Effector CD8-positive, alpha-beta T cell (primary cell): ENCODE measurements at places on chromosomes 2 and 18.

GRCh38 chr2:5370158-5370557 lies 322.0 kb upstream of the SOX11 start:
- DNase-seq: no peak

- no peak for DNase-seq
These were observed 218.1 kb upstream of the SIX2 start for GRCh38 chr2:45227347-45227746.

GRCh38 chr2:238667639-238668038 lies 180.2 kb upstream of the TWIST2 start:
- DNase-seq: no peak

DNA sequence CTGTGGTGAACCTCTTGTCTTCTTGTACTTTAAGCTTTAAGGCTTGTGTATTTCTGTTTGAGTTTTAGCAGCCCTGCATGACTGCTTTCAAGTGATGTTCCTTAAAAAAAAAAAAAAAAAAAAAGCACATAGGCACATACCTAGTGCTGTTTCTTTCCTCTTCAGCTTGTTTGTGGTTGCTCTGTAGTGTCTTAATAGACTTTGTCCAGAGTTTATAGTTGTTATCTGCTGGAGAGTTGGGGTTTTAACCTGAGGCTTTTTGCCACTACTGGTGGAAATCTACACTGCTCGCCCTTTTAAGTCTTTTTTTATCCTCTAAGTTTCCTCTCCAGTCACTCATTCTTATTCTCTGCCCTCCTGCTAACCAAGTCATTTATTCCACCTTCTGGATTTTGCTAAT lies 34.5 kb downstream of the AGFG1 start:
- no peak for DNase-seq

DNA sequence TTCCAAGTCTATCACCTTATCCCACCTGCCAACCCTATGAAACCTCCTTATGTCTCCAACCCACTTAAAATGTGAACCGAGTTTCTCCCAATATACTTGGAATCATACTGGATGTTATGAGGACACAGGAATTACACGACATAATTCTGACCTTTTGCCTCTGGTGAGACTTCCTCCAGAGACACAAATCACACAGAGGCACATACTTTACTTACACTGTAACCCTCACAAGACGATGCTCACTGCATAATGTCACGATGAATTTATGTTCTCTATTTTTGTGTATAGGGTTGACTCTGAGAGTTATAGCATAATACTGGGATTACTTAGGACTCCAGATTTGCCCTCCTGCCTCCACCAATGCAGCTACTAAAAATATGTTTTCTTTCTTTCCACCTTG lies 28.0 kb upstream of the SETBP1 start:
- no peak for DNase-seq

DNA sequence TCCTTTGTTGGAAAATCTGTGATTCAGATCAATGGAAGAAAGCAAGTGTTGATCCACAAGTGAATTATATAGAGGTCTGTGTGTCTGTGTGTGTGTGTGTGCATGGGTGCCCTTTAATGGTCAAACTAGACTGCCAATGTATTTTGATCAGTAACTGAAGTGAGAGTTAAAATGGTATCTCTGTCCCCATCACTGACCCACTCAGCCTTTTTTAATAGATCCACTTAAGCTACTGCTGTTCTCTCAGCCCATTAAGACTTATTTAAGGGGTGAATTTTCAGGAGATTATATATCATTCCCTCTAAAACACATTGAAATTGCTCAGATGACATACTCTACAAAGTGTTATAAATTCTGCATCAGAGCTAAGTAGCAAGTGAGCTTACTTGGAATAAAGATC lies 193.7 kb upstream of the SIX3 start:
- DNase-seq: no peak

DNA sequence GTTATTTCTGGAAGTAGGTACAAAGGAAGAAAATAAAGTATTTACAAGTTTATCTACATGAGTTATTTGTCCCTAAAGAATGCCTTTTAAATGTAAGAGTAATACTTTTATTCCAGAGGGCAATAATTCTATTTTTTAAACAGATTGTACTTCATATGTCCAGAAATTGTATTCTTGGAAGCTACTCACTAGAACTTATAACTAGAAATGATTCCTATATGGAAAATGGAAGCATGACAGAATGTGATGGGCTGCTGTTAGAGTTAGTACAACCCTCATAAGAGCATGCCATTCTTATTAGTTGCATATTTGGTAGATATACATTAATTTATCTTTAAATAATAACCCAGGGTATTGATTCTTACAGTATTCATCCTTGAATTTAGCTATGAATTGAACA lies 362.0 kb downstream of the FSIP2 start:
- no peak for DNase-seq

GRCh38 chr2:238684362-238685326 lies 163.2 kb upstream of the TWIST2 start:
- DNase-seq: no peak

DNA sequence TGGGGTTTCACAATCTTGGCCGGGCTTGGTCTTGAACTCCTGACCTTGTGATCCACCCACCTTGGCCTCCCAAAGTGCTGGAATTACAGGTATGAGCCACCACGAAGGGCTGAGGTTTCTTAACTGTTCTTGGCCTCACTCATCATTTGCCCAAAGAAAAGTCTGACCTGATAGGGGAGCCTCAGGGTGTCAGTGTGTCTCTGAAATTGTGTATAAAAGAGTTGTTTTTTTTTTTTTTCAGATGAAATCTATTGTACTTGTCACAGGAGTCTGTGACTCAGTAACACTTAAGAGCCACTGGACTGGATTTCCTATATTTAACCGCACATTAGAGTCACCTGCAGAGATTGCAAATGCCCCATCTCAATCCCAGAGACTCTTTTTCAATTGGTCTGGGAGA lies 16.9 kb downstream of the PMAIP1 start:
- no peak for DNase-seq

DNA sequence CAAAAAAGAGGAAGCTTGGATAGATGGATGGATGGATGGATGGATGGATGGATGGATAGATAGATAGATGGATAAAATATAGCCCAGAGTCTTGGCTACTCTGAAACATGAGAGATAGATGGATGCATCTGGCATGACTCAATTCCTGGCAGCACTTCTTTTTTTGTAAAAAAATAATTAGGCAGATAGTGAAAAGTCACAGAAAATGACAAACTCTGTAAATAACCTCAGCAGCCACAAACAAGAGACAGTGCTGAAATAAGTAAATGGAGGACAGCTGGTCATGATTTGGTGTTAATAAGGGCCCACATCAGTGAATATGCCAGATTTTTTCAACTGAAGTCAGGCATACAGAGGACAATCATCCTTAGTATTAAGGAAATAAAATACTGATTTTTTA lies 585.0 kb upstream of the GCFC2 start:
- no peak for DNase-seq

DNA sequence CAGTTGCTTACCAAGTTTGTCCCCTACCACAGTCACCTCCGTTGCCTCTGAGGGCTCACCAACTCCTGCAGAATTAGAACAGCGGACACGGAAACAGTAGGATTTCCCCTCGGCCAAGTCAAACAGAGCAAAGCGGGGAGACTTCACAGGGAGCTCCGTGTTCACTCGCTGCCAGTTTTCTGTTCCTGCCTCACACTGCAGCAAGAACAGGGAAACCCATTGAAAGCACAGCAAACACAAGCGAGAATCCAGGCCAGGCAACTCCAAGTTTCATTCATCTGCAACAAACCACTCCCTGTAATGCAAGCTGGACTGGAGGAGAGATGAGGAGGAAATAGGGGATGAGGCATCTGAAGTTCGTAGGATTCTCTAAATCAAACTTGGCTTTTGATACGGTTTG lies 84.2 kb downstream of the MYOM1 start:
- DNase-seq: no peak

- DNase-seq: no peak
These were observed 8.9 kb downstream of the SH2D6 start for GRCh38 chr2:85427300-85427835.

GRCh38 chr2:161234627-161235026 lies 73.6 kb upstream of the PSMD14 start:
- no peak for DNase-seq

DNA sequence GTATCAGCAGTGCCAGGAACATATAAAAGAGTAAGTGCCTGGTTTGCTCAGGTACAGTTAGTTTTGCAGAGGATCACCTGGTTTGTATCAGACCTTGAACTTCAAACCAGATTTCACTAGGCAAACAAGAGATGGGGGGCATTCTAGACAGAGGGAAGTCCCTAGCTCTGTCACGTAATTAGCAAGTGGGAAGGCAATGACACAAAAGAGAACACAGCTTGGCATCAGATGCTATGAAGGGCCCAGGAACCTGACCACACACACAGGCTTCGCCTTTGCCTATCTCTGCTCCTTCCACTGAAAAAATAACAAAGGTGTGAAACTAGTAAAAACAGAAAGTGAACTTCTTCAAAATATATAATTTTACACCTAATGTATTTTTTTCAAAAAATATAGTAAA lies 62.6 kb downstream of the CERKL start:
- no peak for DNase-seq

GRCh38 chr2:104858006-104858978 lies 4.4 kb downstream of the POU3F3 start:
- no peak for DNase-seq

DNA sequence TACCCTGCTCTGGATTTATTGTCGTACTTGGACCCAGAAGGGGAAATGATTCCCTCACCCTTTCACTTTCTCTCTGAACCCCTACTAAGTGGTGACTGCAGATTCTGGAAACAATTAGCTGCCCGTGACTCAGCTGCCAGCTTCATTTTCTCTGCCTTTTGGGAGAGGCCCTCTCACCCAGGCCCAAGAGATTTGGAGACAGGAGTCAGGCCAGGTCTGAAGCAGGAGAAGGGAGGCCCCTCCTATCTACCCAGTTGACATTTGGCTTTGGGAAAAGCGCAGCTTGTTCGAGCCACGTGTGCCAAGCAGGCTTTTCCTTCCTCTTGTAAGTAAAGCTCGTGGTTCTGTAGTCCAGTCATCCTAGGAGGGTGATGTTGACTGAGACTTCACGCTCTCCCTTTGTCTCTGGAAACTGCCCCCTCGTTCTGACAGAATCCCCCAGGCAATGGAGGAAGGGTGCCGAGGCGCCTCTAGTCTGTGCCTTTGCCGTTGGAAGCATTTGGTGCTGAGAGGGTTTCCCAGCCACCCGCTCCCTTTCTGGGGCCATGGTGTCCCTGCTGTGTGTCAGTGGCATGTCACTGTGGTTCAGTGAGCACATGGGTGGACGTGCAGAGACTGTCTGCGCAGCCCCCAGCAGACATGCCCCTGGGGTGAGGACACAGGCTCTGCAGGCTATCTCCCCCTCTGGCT lies 8.6 kb downstream of the OXER1 start:
- no peak for DNase-seq

- no peak for DNase-seq
These were observed 717.9 kb upstream of the SLC8A1 start for GRCh38 chr2:41169744-41170143.

GRCh38 chr2:159202568-159203071 lies 83.9 kb downstream of the WDSUB1 start:
- no peak for DNase-seq

DNA sequence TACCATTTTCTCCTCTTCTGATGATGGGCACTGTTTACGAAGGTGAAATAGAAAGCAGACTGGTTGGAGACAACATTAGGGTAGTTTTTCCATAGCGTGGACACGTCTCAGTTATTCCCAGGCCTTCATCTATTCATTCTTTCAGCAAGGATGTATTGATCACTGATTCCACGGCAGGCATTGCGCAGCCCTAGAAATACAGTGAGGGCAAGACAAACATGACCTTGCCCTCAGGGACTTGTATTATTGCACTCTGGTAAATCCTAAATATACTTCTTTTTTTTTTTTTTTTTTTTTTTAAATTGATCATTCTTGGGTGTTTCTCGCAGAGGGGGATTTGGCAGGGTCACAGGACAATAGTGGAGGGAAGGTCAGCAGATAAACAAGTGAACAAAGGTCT lies 167.3 kb upstream of the SPRED2 start:
- no peak for DNase-seq

DNA sequence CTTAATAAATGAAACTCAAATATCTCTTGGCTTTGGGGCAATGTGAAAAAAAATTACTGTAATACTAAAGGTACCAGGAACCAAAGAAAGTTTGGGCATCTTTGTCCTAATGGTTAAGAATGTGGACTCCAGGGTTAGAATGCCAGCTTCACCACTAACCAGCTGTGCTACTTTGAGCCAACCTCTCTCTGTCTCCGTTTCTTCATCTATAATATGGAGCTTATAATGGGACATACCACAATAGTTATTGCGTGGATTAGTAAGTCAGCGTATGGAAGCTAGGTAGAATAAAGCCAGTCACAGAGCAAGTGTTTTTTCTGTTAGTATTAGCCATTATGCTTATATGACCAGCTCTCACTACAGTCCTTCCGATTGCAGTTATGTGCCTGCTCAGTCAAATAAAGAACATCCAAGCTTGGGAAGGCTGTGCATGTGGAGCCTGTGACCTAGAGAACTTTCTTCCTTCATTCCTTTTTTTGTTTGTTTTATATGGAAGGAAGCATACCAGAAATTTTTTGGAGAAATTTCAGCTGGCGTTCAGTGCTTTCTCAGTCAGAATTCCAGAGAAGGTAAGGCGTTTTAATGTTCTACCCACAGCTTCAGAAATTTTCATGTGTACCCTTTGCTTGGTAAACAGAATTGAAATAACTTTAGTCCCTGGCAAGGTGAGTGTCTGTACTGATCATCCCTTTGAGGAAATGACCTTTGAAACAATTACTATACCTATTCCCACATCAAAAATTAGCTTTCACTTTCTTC lies 114.0 kb upstream of the RND3 start:
- DNase-seq: no peak

GRCh38 chr18:36580266-36580665 lies 248.5 kb downstream of the TPGS2 start:
- DNase-seq: no peak

GRCh38 chr2:187529977-187530721 lies 24.1 kb downstream of the TFPI start:
- DNase-seq: no peak

DNA sequence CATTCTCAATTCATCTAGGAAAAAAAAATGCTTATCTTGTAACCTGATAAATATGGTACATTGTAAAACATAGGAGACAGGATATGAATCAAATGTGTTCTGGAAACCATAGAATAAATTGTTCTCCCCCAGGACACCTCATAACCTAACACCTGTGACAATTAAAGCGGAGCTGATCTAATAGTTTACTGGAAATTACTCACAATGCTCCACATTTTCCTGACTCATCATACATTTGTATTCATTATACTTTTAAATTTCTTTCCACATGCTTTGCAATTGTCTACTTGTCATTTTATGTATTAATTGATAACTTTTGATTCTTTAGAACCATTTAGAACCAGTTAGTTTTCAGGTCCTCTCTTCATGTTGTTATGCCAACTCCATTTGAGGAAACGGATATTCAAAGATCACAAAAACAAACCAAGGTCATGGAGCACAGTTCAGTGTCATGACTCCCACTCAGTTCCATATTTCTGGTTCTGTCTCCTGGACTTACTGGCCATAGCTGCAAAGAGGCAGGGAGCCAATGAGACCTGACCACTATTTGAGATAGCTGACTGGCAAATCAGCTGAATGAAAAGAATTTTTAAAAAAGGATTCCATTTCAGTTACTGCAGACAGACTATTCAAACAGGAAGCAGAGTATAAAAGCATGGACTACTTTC lies 128.5 kb downstream of the CALCRL start:
- no peak for DNase-seq

- no peak for DNase-seq
These were observed 15.6 kb downstream of the ODC1 start for GRCh38 chr2:10432311-10433181.
